ENCODE measurements at places on chromosomes 6 and 20.

GRCh38 chr6:14701946-14702345, 543.9 kb upstream of the JARID2 start:
- no peak for DNase-seq

GRCh38 chr6:25583099-25583498, 68.9 kb upstream of the SCGN start:
- no peak for DNase-seq

DNA sequence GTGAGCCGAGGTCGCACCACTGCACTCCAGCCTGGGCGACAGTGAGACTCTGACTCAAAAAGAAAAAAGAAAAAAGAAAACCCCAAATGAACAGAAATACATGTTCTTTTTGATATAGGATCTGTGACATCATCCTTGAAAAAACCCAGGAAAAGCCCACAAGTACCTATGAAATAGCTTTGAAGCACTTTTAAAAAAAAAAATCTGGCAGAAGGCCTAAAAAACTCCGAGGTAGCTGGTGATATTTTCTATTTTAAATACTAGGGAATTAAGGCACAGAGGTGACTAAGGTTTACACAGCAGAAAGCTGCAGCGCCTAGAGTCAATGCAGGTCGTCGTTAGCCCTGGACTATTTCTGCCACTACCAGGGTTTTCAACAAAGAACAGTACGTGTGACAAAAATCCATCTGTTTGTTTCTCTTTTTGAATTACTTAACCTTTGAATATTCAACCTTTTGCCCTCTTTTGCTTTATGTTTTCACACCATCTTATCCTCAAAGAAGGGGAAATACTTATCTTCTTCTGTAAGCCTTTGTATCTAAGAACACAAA, 39.4 kb upstream of the EEF1A1 start:
- DNase-seq, result no peak

DNA sequence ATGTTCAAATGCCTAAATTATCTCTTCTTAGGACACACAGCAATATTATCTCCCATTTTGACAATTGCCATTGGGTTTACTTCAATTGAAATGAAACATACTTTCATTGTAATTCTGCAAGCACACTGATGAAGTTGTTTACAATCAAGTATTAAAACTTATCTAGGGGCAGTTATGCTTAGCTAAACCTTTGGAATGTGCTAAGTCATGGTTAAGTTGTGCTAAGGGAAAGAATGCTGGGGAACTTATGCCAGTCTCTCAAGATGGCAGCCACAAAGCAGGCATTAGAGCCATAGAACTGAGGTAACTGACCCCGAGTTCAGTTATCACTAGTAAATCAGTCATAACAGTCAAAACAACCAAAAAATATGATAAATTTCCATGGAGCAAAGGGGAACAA, 59.1 kb upstream of the NT5E start:
- DNase-seq, result no peak
